ENCODE measurements at places on chromosomes 1 and 21.

DNA sequence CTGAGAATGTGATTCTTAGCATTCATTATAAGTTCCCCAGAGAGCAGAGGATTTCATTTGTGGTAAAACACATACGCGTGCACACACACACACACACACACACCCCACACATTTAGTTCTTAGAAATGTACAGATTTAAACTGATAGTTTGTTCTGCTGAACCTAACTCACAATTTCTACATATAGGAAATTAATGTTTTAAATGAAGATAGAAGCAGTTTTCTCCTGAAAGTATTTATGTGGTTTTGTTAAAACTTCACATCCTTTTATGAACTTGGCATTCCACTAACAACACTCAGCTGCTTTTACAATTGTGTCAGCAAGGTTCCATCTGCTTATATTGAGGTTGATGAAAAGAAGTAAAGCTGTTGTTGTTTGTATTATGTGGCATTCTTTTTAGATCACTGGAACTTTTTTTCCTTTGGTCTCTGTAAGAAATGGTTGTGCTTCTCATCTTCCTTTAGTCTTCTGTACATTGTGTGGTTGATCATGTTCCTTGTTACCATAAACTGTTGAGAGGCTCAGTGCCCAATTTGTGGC, 41.6 kb downstream of the AK4 start:
- DNase-seq: no peak

GRCh38 chr1:48309564-48310082, 87.1 kb downstream of the SLC5A9 start:
- no peak for DNase-seq

DNA sequence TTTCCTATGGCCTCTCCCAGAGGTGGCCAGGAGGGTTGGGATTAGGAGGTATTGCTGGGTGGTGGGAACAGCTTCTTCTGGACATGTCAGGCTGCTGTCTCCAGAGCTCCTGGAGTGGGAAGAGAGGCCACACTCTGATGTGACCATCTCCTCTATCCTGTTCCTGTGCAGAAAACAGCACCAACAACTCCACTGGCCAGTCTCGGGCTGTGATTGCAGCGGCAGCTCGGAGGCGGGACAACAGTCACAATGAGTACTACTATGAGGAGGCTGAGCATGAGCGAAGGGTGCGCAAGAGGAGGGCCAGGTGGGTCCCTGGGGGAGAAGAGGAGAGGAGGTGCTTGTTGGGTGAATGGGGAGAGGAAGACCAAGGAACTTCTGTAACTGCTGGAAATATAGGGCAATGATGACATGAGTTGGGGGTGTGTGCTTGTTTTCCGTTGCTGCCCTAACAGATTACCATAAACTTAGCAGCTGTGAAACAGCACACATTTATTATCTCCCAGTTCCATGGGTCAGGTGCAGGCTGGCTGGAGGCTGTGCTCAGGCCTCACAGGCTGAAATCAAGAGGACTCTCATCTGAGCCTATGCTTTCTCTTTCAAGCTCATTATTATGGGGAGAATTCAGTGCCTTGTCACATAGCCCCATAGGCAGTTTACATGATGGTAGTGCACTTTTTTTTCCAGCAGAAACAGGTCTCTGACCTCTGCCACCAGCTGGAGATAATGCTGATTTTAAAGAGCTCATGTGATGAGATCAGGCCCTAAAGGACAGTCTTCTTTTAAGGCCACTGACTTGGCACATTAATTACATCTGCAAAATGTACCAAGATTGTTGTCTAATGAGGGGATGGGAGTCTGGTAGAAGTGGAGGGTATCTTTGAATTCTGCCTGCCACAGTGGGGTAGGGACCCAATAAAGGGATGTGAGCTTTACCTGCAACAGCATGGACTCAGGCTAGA, 20.8 kb downstream of the VANGL2 start:
- DNase-seq: no peak

DNA sequence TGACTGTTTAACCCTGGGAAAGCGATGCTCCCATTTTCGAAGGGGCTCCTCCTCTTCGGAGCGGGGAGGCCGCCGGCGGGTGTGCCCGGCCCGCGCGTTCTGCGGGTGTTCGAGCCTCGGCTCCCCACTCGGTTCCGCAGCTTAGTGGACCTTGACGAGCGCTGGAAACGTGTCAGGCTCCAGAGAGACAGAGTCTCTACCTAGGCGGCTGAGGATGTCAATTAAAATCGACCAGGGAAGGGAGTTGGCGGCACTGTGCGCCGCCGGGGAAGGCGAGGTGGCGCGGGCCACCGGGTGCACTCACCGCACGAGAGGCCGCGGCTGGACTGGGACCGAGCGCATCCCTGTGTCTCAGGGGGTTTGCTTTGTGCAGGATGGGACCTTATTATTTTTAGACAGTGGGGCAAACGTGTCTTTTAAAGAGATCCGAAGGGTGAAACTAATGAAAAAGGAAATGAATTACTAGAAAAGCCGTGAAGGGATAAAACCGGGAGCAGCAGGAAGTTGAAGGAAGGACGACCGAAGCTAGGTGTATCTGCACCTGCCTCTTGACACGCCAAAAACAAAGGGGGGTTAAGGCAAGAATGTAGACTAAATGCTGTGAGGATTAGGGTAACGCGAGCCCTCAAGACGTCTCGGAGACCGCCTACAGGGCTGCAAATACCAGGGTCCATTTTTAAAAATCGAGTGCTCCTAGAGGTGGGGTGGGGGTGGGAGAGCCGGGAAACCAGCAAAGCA, 5.6 kb downstream of the LHX4 start:
- no peak for DNase-seq

- peak; percentile 51 for DNase-seq
These were observed 18.9 kb downstream of the LDLRAP1 start for GRCh38 chr1:25562101-25562927.

- DNase-seq: no peak
These were observed 932 bp upstream of the FCRLA start for GRCh38 chr1:161706113-161706481.

GRCh38 chr1:67908250-67908936, 75.1 kb upstream of the GNG12 start:
- no peak for DNase-seq

GRCh38 chr21:37550157-37550556, 183.6 kb downstream of the DYRK1A start:
- no peak for DNase-seq

- no peak for DNase-seq
These were observed 108.9 kb downstream of the NOS1AP start for GRCh38 chr1:162178432-162178831.
